ENCODE measurements at places on chromosomes 11 and 22. TPM values are rescaled to one million over a fixed set of nuclear protein-coding genes. Genes with fewer than 3 reads are reported as not detected.

The C1QTNF5 gene
- total RNA-seq: 0.73 TPM

The CTTN gene
- total RNA-seq: 270 TPM

The RAPSN gene
- total RNA-seq: not detected

The C1QTNF4 gene
- under 0.01 TPM for total RNA-seq

The OR8G1 gene
- not detected for total RNA-seq

The NPAS4 gene
- total RNA-seq: not detected

The OR2AG2 gene
- total RNA-seq: under 0.01 TPM

The LDLRAD3 gene
- 11.5 TPM for total RNA-seq

The OR5AK2 gene
- not detected for total RNA-seq

The OMP gene
- total RNA-seq: 0.37 TPM

The PKNOX2 gene
- under 0.01 TPM for total RNA-seq

The CLCF1 gene
- 3.3 TPM for total RNA-seq

The MISFA gene
- 0.59 TPM for total RNA-seq

The MEI1 gene
- total RNA-seq: 0.37 TPM

The SYCE3 gene
- not detected for total RNA-seq

The HEPACAM gene
- not detected for total RNA-seq

The GAS2 gene
- total RNA-seq: 1.2 TPM

The MGAT3 gene
- total RNA-seq: not detected

The MUC6 gene
- not detected for total RNA-seq

The DBX1 gene
- total RNA-seq: not detected

The ESAM gene
- total RNA-seq: under 0.01 TPM

The POU2AF3 gene
- total RNA-seq: not detected

The LSP1 gene
- 131 TPM for total RNA-seq

The CCDC116 gene
- under 0.01 TPM for total RNA-seq

The GPR83 gene
- under 0.01 TPM for total RNA-seq

The TCF20 gene
- total RNA-seq: 39.1 TPM

The KCNJ1 gene
- total RNA-seq: not detected

The SEPTIN3 gene
- total RNA-seq: not detected

The DRD4 gene
- total RNA-seq: under 0.01 TPM

The ZC3H12C gene
- 16.5 TPM for total RNA-seq

The PTGDR2 gene
- 9.4 TPM for total RNA-seq

The ADM2 gene
- 0.39 TPM for total RNA-seq

The KCNJ5 gene
- total RNA-seq: not detected

The GTSE1 gene
- 8.8 TPM for total RNA-seq

The CNGA4 gene
- total RNA-seq: 0.37 TPM

The AQP11 gene
- 1.1 TPM for total RNA-seq

The CASP4 gene
- 118 TPM for total RNA-seq

The OR56A1 gene
- total RNA-seq: not detected

The MUC2 gene
- not detected for total RNA-seq

The FJX1 gene
- 140 TPM for total RNA-seq

The MMP8 gene
- total RNA-seq: not detected

The E2F8 gene
- total RNA-seq: 0.39 TPM
